ENCODE measurements at places on chromosomes 12 and 14. TPM values are rescaled to one million over a fixed set of nuclear protein-coding genes. Genes with fewer than 3 reads are reported as not detected.
A peak's percentile ranks its signal among the peaks of the same experiment; 100 is the strongest.

GRCh38 chr12:129807136-129807535, 96.7 kb downstream of the TMEM132D start:
- DNase-seq, result no peak

- DNase-seq, result no peak
These were observed 14.8 kb upstream of the RNASE10 start for GRCh38 chr14:20490563-20490962.

- DNase-seq, result no peak
These were observed 21.6 kb upstream of the MED13L start for GRCh38 chr12:116299064-116299463.

GRCh38 chr12:104285740-104286515, 17.6 kb upstream of the EID3 start:
- DNase-seq, result peak; percentile 14

- DNase-seq, result no peak
These were observed 938 bp upstream of the SLC6A13 start for GRCh38 chr12:263574-263973.

DNA sequence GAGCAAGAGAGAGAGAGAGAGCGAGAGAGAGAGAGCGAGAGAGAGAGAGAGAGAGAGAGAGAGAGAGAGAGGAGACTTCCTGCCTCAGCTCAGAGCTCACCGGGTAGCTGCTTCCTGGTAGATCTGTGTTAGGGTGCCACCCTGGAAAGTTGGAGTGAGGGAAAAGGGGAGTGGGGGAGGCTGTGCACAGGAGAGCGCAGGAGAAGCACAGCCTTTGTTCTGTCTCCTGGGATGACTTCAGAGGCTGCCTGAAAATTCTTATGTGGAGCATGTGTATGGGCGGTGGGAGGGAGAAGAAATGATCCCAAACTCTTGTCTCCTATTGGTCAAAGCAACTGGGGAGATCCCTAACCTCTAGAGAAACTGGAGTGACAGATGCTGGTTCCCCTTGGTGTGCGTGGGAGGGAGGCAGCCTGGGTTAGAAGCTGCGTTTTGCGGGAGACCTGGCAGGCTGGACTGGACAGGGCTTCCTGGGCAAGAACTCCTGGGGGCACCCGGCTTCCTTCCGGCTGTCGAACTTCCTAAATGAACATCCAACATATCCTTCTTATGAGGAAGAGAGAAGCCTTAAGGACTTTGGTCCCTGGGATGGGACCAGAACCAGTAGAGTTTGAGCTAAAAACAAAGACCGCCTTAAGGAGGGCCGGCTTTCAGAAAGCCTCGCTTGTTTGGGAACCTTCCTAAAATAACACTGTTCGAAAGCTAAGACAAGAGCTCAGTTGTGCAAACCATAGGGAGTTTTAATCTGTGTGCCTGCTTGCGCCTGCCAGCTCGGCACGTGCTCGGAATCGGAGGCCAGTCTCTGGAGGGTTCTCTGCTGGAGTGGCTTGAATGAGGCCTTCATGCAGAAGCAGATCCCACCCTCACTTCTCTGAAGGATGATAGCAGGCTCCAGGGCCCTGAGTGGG, 30.4 kb upstream of the BEGAIN start:
- DNase-seq, result peak; percentile 70

DNA sequence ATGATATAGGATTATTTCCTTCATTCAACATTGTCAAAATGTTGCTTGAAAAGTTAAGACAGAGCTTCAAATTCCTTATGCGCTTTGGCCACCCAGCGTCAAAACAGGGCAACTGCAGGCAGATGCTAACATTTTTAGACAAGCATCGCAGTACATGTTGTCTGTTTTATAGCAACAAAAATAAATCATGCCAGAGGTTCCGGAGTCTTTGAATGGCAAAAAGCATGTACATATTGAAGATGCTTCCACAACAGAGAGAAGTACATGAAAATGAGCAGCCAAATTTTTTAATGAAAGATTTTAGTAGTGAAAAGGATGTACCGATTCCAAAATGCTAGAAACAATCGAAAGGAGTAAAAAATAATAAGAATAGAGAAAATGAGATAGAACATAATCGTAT, 49.8 kb upstream of the USP15 start:
- peak; percentile 9 for DNase-seq

- DNase-seq, result no peak
These were observed 22.7 kb downstream of the GPR19 start for GRCh38 chr12:12673296-12673695.

DNA sequence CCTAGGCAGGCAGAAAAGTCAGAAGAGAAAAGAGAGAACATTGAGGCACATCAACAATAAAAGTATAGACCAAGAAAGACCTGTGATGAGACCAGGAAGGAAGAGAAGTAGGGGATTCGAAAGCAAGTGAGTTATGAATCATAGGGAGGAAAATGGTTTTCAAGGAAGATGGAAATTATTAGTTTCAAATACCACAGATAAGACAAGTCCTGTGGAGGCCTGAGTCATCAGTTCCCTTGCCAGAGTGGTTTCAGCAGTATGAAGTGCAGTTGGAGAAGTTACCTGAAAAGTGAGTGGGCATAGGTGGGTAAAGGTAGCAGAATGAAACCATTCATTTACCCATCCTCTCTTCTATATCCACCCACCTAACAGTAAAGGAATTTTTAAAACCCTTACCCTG, 25.2 kb upstream of the TSPAN8 start:
- no peak for DNase-seq

DNA sequence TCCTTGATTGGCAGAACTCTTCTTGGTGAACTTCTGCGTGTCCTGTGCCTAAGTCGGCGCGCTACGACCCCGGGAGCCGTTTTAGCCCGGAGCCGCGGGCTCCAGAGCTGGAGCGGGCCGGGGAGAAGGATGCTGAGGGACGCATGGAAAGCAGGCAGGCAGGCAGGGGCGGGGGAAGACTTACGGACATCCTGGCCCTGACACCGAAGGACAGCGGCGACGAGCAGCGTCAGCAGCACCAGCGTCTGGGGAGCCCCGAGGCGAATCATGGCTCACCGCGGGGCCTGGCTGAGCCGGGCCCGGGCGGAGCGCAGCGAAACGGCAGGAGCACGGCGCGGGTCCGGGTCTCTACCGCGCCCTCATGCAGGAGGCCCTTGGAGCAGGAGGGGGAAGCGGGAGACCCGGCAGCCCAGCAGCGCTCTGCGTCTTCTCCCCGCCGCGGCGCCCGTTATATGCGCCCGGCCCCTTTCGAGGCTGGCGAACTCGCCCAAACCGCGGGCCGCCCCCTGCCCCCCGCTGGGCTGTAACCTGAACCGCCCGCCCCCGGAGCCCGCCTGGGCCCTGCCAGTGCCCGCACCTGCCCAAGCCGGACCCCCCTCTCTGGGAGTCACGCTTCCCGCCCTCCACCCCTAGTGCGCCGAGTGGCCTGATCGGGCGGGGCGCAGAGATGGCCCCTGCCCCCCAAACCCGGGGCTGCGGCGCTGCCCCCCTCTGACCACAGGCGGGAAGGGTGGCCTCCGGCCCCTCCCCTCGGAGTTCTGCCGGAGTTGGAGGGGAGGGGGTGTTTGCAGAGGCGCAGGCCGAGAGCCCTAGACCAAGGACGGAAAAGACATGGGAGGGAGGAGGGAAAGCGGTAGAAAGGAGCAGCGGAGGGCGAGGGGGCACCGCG, at the start of gene COL2A1:
COL2A1 (minus strand) TSS at position 424 of the 889 bp plus-strand sequence; CDS start at position 269, 155 bp downstream.
- DNase-seq, result peak; percentile 38

- DNase-seq, result no peak
These were observed 776.0 kb downstream of the C12orf50 start for GRCh38 chr12:87253157-87253556.

DNA sequence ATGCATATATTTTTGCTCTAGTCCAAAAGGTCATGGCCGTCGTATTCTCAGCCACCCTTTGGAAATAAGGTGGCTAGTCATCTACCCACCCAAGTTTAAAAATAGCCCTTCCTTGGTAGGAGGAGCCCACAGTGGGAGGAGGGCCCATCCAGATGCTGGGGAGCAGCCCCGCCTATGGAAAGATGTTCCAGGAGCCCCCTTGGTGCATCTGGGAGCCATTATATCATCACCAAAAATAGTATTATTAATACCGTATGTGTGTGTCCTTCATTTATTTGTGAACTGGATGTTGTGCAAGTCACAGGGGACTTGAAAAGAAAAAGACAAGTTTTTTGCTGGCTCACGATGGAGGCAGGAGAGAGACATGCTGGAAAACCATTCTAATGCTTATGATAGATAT, 34.0 kb downstream of the EMP1 start:
- peak; percentile 87 for DNase-seq

DNA sequence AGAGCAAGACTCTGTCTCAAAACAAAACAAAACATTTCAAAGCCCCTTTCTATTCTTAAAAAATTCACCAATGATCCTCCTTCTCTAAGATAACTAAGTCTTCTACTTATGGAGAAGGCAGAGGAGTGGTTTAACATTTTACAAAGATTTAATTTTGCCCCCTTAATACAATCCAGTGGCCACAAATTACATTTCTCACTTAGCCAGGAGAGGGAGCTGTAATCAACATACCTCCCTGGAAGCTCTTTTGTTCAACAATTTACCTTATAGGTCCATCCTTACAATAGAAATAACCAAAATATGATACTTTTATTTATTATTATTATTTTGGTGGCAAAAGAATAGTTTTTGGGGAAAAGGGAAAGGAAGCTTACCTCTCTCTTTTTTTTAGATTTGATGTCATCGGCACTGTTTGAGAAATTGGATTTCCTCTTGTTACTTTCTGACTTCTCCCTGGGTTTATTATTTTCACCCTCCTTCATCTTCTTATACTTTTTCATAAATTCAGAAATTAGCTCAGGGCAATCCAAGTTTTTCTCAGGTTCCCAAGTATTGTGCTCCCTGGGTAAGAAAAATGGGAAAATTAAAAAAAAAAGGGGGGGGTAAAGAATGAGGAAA, 28.1 kb downstream of the CBX5 start:
- DNase-seq, result peak; percentile 50

DNA sequence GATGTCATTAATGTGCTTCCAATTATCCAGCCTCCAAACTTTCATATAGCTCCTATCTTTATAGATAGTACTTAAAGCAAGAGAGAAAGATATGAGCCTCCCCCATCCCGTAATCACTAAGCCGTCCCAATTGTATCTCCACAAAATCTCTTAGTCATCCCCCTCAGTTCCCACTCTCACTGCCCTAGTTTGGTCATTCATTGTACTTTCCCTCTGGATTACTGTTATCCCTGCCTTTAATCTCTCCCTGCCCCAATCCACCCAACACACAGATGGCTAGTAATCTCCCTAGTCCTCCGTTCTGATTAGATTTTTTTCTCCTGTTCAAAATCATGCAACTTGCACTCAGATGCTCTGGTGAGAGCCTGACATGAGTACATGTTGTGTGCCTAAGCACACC, 5.4 kb upstream of the BCAT1 start:
- no peak for DNase-seq

DNA sequence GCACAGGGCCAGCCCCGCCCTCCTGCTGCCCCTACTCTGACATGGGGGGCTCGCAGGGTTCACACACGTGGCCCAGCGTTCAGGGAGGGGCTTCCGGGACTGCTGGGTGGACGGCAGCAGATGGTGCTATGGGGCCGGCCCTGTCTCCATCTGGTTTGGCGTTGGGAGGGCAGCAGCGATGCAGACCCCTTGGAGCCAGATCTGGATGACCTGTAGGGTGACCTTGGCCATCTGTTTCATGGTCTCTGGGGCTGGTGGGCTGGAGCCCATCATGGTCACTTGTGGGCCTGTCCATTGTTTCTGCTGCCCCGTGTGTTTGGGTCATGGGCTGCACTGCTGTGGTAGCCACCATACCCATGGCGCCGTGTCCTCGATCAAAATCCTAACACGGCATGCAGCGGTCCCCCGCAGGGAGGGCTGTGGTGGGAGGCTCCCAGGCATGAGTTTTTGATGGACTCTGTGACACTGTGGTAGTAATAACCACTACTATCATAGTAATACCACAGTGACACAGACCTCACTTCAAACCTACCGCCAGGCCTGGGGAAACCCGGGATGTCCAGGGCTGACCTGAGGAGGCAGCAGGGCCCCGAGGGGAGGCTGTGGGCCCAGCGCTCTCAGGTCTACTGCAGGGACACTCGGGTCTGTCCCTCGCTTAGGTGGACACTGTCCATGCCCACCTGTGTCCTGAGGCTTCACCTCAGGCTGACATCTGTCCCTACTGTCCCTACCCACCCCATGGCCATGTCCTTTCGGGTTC, 359.4 kb downstream of the TMEM121 start:
- no peak for DNase-seq

GRCh38 chr12:68264857-68265256, 11.5 kb upstream of the IL22 start:
- DNase-seq, result peak; percentile 68

DNA sequence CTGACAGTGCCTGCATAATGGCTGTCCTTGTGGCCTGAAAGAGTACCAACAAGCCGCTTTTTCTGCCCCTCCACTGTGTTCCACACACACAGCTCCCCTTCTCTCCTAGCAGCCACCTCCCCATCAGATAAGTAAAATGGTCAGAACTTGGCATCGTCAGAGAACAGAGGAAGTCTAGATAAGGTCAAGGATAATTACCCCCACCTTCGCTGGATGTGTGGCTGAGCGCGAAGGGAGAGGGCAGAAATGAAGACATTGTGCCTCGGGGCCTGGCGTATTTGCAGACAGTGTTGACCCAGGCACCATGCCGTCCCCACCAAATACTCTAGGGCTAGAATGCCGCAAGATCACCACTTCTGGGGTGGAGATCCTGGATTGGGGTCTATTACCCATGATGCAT, 30.6 kb downstream of the FBXO21 start:
- no peak for DNase-seq

GRCh38 chr14:67933266-67933665, 113.7 kb downstream of the RAD51B start:
- no peak for DNase-seq

DNA sequence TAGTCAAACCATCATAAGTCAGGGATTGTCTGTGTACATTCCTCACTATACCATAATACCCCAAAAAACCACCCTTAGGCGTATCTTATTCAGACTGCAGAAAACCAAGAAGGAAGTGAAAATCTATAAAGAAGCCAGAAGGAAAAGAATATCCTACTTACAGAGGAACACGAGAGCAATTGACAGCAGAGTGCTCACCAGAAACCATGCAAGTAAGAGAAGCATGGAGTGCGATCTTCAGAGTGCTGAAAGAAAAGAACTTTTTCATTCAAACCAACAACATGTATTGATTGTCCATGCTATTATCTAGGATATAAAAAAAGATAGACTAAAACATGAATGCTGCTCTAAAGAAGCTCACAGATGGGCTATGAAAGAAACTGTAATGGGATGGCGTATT, 50.8 kb downstream of the STXBP6 start:
- DNase-seq, result no peak

DNA sequence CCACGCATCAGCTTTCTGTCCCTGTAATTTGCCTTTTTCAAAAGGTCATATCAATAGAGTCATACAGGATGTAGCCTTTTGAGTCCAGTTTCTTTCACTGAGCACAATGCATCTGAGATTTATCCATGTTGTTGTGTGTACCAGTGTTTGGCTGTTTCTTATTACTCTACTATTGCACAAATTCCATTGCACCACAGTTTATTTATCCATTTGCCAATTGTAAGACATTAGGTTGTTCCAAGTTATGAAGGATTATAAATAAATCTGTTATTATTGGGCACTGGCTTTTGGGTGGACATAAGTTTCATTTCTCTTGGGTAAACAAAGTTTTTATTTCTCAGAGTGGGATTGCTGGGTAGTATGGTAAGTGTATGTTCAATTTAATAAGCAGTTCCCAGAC, 68.3 kb upstream of the TBPL2 start:
- DNase-seq, result no peak

The PCED1B gene
- polyA plus RNA-seq, result 0.90 TPM

The KCNH3 gene
- polyA plus RNA-seq, result 1.2 TPM

The PGF gene
- 25.3 TPM for polyA plus RNA-seq

The ISM2 gene
- not detected for polyA plus RNA-seq

The MRPS35 gene
- 45.8 TPM for polyA plus RNA-seq

The PSME2 gene
- polyA plus RNA-seq, result 75.6 TPM

The CARMIL3 gene
- polyA plus RNA-seq, result 0.18 TPM

The IFT43 gene
- 20.7 TPM for polyA plus RNA-seq

The SYCP3 gene
- polyA plus RNA-seq, result 0.21 TPM

The SYNDIG1L gene
- not detected for polyA plus RNA-seq

Measured in muscle of back (tissue), 13 donors.